NCI-H1694 treated with DMSO at 0.1 percent for 48 hours (cell line): ENCODE measurements at places on chromosomes 3 and 15.

- DNase-seq = no peak
Observed at GRCh38 chr3:45191424-45191823, 34.7 kb downstream of the TMEM158 start.

- no peak for DNase-seq
Observed at GRCh38 chr15:43317566-43318184, 12.7 kb downstream of the LCMT2 start.

DNA sequence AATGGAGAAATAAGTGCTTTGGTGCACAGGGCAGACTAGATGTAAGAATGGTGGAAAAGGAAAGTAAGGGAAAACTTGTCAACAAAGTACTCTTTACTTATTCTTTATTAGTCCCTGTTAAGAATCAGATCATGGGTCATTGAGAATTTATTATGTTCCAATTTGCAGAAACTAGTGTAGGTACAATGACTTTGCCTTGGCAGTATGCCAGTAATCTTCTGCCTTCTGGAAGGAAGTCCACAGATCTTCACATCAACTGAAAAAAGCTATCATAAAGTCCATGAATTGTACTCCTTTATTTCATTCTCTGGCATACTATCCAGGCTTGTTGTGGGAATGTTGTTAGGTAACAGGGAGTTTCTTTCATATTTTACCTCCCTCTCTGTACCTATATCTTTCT, 88.2 kb upstream of the FLNB start:
- DNase-seq = no peak

- DNase-seq = peak; percentile 29
Observed at GRCh38 chr15:69523010-69524001, 70.7 kb downstream of the RPLP1 start.

GRCh38 chr3:66390013-66390412, 110.8 kb downstream of the LRIG1 start:
- no peak for DNase-seq

DNA sequence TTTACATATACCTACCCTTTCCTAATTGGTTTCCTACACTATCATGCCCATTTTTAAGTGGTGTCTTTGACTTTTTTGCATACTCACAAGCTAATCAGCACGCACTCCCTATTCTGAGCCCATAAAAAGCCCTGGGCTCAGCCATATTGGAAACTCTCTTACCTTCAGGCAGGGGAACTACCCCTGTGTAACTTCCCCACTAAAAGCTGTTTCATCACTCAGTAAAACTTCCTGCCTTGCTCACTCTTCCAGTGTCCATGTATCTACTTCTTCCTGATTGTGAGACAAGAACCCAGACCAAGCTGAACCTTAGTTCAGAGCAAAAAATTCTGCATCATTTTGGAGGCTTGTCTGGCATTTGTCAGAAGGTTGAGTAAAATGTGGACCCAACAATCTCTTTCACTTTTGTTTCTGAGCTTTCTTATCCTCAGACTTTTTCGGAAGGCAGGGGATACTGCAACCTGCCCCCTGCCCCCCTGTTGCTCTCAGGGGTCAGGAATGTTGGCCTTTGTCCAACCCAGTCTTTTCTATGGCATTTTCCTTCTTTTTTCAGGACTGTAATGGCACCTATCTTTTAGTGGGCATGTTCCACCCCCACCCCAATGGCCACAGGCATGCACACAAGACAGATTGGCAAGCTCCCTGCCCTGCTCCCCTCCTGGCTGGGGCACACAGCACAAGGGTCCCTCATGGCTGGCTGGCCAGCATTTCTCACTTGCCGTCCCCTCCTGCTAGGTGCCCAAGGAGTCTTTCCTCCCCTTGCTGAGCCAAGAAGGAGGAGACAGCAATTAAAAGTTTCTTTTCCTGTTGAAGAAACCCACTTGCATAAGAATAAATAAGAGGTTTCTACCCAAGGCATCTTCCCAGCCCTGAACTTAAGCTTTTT, 26.3 kb upstream of the TMEM45A start:
- no peak for DNase-seq

DNA sequence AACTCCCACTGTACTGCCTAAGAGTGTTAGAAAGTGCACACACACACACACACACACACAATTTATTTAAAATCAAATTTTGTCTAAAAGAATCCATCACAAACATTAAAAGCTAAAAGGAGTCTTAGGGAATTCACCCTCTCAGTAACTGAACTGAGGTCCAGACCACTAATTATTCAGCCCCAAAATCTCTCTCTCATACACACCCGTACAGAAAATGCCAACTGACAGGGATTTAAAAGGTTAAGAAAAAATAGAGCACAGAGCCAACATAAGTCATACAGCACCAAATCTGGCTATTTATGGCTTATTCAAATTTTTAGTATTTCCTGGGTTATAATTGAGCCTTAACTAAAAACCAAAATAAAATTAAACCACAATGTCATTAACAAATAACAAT, 20.7 kb downstream of the GBE1 start:
- DNase-seq = no peak
